NCI-H1048 (cell line): ENCODE measurements at places on chromosomes 1 and 21.

GRCh38 chr1:221437926-221438325 lies 304.0 kb downstream of the DUSP10 start:
- DNase-seq, result no peak

- DNase-seq, result no peak
Measured at GRCh38 chr21:42417533-42417932, 13.8 kb downstream of the UBASH3A start.

- no peak for DNase-seq
Measured at GRCh38 chr1:107479865-107480350, 339.1 kb downstream of the NTNG1 start.

DNA sequence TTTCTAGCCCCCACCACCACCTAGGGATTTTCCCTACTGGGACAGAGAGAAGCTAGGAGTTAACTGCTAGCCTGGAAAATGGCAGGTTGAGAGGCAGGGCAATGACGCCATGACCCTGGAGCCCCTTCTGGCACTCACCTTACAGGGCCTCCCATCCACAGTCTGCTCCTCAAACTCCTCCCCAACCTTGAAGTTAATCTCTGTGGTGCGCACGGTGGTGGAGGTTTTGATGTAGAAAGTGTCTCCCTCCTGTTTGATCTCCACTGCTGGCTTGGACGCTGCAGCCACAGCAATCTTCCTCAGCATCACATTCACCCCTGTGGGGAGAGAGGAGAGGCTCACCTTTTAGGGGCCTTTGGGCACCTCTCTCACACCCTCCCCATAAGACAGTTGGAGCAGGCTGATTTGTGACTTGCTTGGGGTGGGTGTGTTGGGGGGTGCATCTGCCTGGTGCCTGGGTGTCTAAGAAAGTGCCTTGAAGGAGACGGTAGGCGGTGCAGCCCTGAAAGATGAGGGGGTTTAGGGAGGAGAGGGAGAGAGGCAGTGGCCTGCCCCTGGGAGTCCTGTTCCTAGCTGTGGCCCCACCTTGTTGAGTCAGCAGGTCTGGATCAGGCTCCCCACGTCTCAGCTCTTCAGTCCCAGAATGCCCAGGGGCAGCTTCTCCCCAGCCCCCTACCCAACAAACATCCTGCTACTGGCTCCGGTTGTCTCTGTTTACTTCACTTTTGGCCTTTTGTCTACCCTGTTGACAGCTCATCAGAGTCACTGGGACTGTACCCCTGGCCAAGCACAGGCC lies 4.4 kb downstream of the CRABP2 start:
- no peak for DNase-seq

DNA sequence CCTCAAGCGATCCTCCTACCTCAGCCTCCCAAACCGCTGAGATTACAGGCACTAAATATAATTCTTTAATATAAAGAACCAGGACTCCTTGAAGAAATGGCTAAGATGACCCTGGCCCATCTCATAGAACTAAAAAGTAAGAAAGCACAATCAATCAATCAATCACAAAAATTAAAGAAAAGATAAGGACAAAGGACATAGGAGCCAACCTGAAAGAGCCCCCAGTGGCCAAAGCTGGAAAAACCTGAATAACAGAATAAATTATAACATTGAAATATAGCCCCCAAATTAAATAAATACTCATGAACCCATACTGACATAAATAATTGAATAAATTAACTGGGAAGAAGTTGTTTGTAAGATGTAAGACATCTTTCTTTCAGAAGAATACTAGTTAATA lies 8.9 kb downstream of the NUP210L start:
- DNase-seq, result no peak
